NCI-H446 (cell line): ENCODE measurements at places on chromosomes 16 and 17.

DNA sequence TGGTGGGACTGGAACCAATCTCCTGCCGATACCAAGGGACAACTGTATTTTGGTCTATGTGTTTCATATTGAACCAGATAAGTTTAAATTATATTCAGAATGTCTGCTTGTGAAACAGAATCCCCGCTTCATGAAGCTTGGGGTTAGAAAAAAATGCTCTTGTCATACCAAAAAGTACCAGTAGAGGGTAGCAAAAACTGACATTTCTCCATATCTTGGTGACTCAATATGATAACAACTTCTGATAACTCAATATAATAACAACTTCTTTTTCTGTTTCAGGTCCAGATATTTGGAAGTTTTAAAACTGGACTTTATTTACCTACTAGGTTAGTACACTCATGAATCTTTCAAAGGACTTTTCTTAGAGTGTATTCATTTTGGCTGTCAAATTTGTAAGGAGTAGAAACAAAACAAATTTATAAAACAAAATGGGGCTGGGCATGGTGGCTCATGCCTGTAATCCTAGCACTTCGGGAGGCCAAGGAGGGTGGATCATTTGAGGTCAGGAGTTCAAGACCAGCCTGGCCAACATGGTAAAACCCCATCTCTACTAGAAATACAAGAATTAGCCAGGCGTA, 52.3 kb upstream of the ADCY7 start:
- no peak for DNase-seq

DNA sequence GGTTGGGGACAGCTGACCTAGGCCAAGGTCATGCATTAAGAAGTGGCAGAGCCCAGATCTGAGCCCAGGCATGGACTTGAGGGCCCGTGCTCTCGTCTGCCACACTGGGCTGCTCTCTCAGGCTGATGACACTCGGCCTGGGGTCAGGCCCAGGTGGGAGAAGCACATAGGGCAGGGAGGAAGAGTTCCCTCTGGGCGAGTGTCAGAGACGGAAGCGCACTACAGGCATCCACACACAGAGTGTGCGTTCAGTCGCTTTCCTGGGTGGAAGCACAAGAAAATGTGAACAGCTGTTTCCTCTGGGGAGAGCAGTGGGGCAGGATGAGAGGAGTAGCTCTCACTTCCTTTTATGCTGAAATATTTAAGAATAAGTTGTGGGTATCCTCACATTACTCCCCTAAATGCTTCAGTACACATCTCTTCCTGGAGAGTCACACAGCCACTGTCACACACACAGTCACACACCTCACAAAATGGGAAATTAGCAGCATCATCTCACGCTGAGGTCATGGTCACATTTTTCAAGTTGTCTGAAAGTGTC, 59.7 kb downstream of the B9D1 start:
- no peak for DNase-seq

- DNase-seq, result no peak
These were observed 18.4 kb downstream of the HS3ST6 start for GRCh38 chr16:1899641-1900451.

- DNase-seq, result no peak
These were observed at the start of gene HS3ST4 for GRCh38 chr16:25691519-25692091. Gene HS3ST4 (plus strand): TSS chr16:25691959.

DNA sequence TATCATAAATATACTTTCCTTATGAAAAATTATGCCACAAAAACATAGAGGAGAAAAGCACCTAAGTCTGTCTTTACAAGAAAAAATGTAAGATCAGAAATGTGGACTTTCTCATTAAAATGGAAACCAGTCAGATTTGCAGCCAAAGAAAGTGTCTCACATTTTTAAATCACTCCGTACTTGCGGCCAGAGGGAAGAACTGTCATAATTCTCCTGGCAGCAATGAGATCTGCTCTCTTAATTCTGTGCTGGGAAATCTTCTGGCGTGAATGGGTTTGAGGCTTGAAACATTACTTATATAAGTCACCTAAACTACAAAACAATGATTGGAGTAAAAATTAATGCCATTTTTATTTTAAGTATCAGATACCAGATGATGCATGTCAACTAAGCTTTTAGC, 10.7 kb downstream of the C16orf95 start:
- no peak for DNase-seq

DNA sequence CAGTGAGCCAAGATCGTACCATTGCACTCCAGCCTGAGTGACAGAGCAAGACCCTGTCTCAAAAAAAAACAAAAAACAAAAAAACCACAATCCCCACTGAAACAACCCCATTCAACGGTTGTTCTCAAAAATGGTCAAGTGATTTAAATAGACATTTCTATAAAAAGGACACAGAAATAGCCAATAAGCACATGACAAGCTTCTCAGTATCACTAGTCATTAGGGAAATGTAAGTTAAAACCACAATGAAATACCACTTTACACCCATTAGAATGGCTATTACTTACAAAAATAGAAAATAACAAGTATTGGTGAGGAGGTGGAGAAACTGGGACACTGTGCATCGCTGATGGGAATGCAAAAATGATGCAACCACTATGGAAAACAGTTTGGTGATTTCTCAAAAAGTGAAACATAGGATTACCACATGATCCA, 26.6 kb upstream of the MYLK3 start:
- no peak for DNase-seq

DNA sequence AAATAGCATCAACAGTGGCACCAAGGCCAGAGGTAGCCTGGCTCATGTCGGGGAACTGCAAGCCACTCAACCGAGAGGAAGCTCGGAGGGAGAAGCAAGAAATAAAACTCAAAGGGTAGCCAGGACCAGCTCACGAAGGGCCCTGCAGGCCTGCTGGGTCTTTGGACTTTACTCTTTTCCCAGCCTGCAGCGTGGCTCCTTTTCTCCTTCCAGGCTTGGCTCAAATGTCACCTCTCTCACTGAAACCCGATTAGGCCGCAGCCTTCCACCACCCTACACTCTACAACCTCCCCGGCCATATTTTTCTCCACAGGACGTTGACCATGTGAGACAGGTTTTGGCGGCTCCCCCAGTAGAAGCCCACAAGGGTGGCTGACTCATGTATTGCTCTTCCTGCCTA, 38.1 kb downstream of the CALB2 start:
- no peak for DNase-seq

- no peak for DNase-seq
These were observed 8.4 kb downstream of the TMEM95 start for GRCh38 chr17:7363311-7363710.

DNA sequence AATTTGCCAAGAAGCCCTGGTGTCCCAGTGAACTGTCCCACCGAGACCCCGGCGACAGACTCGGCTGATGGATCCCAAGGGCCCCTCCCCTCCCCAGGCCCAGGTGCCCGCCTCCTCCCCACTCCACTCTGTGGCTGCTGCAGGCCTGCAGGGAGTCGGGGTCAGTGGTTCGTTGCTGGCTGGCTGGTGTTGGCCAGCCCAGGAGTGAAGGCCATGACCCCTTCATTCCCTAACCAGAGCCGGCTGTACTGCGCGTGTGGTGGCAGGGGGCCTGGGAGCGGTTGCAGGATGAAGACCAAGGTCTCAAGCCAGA, 9.2 kb upstream of the TBX2 start:
- no peak for DNase-seq

- no peak for DNase-seq
These were observed 22.2 kb downstream of the ITPRIPL2 start for GRCh38 chr16:19135896-19136438.

- DNase-seq, result no peak
These were observed 3.7 kb downstream of the CD300C start for GRCh38 chr17:74542166-74542565.

GRCh38 chr17:12927541-12928425, 90.0 kb downstream of the ELAC2 start:
- DNase-seq, result no peak

GRCh38 chr17:47877368-47878034, 18.5 kb upstream of the SP2 start:
- DNase-seq, result no peak

DNA sequence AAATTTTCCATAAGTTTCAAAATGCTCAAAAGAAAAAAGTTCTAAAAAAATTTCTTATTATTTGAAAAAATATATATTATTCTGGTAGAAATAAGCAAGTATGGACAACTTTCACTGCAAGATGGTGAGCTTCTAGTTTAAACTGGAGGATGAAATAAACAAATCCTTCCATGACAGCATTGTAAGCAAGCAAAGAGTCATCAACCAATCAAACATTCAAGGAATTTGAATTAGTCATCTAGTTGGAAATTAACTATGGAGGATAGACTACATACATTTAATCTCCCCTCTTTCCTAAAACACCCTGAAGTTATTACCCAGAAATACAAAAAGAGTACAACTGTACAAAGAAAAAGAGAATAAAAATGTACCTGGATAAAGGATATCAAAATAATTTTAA, 51.0 kb upstream of the IRX5 start:
- no peak for DNase-seq

DNA sequence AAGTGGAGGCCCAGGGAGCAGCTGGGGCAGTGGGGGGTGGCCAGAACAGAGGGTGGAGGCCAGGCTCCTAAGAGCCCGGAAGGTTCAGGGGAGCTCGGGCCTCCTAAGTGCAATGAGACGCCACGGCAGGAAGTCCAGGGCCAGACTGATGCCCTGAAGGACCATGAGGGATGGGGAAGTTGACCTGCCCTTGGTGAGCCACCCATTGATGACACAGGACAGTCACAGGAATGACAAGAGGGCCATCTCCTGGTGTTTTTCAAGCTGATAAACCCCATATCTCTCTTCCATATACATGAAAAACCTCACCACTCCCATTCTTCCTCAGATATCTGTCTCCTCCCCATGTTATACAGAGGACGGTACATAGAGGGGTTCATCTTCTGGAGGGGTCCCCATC, 5.8 kb upstream of the MRPL58 start:
- DNase-seq, result no peak

DNA sequence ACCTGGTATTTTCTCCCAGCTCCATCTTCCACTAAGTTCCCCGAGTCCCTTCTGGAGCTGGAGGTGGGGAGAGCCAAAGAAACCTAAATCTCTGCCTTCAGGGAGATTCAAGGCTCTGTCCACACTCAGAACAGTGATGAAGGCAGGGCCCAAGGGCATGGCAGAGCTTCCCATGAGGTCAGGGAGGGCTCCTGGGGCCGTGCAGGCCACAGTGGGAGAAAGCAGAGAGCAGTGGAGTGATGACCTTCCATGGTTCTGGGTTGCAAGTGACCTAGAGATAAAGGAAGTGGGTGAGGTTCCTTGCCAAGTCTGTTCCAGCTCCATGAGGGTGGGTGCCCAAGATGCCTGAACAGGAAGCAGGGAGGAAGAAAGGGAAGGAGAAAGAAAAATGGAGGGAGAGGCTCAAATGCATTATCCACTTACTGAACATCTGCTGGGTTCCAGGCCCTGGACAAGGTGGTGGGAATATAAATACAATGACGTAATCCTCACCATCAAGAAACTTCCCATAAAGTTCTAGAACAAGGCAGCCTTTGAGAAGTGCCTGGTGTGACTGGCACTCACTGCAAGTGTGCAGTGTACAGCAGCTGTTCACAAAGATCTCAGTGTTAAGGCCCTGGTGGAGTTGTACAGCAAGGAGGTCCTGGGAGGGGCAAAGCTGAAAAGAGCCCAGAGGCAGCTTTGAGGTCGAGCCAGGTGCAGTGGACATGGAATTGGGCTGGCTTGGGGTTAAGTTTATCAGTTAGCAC, 13.3 kb downstream of the TBKBP1 start:
- no peak for DNase-seq

GRCh38 chr17:5437721-5438317, 1.1 kb downstream of the C1QBP start:
- DNase-seq, result no peak

DNA sequence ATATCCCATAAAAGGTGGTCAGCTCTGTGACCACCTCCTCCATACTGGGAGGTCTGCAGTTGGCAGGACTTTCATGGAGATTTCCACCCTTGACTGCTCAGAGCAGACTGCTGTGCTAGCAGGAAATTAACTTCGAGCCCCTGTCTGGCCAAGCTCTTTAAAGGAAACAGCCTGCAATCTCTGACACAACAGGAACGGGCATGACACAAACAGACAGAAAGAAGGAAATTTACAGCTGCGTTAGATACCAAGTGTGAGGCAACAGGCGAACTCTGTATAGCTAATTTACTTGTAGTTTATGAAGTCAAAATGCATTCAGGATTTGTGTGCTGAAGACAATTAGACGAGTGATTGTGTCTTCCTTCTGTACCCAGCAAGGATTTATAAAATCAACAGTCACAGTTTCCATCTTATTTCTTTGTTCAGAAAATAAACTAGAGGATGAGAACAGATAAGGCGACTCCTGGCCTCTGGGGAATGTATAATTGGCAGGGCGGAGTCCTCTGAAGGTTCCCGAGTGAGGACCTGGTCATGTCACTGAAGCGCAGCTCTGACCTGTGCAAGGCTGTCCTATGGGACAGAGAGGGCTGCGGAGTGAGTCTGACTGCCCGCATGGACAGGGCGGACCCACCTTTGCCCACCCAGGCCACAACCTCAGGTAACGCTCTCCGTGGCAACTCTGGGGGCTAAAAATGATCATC, 16.1 kb downstream of the WIPI1 start:
- DNase-seq, result no peak

DNA sequence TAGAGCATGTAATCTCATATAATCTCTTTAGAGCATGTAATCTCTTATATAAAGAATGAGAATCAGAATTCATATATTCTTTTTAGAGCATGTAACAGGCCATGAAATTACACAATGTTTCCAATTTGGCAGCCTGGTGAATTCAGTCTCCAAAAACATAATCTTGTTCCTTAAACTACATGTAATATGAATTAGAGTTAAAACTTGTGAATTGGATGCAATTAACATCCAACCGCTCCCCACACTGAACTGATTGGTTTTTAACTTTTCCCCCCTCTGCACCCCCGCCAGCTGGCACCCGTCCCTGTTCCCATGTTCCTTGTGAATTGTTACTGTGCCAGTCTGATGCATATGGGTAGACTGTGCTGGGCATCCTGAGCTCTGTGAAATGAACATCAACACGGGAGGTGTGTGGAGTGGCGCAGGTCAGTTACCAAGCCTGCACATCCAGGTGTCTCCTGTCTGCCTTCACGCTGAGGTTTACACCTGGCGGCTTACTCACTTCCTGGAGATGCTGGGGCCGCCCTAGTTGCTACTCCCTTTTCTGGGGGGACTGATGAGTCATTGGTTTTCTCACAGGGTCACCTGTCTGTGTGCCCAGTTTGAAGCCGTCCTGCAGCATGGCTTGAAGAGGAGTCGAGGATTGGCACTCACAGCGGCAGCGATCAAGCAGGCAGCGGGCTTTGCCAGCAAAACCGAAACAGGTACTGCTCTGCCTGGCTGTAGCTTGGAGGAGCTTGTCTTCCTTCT, 50.4 kb downstream of the SNX29 start:
- DNase-seq, result no peak

DNA sequence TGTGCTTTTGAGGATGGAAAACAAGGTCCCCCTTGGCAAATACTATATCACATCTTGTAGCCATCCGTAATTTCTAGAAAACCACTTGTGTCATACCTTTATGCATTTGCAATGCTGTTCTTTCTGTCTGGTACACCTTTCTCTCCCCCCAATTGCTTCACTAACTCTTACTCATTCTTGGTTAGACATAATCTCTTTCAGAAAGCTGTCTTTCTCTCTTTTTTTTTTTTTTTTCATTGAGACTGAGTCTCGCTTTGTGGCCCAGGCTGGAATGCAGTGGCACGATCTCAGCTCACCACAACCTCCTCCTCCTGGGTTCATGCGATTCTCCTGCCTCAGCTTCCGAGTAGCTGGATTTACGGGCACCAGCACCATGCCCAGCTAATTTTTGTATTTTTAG, 94.9 kb upstream of the C17orf78 start:
- no peak for DNase-seq
